Activated CD4-positive, alpha-beta T cell treated with anti-CD3 and anti-CD28 coated beads, Interleukin-2, amount 50 U/mL, for 1 hour (primary cell): ENCODE measurements at places on chromosomes 13 and 19.

DNA sequence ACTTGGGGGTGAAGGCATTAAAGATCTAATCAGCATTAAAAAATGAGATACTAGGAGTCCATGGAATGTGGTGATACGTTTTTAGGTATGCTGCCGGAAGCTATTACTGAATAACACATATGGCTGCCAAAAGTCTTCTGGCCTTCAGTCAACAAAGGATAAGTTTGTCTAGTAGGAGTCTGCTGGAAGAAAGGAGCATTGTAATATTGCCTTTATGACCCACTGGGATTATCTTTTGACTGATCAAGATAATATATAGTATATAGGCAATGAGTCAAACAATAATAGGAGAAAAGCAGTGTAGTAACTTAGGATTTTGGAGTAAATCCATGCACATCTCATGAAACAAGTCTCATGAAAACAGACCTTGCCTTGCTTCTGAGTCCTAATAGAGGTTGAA is 295.4 kb downstream of the SLITRK6 start:
- no peak for DNase-seq

DNA sequence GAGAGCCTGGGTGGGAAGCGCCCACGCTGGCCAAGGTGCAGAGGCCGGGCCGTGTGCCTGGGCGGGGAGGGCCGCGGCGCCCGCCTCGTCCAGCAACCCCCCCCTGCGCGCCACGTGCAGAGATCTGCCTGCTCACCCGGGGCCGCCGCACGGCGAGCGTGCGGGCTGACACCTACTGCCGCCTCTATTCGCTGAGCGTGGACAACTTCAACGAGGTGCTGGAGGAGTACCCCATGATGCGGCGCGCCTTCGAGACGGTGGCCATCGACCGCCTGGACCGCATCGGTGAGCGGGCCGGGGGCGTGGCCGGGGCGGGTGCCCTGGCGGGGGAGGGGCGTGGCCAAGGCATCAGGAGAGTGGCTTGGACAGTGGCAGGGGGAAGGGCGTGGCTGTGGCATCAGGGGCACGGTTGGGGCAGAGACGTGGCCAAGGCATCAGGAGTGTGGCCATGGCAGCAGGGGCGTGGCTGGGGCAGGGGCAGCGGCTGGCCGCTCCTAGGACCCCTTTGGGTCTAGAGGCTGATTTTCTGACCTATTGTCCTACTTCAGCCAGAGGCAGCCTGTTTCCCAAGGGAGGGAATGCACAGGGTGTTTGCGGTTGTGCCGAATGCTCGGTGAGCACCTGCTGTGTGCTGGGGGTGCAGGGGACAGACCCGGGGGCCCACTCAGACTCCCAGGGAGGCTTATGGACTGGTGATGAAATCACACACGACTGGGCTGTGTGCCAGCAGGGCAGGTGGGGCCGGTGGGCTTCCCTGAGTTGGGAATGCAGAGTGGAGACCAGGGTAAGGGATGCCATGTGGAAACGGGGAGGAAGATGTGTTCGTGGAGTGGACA is 19.4 kb downstream of the POLRMT start:
- DNase-seq: no peak

GRCh38 chr13:24085662-24086061 is 74.9 kb upstream of the SPATA13 start:
- no peak for DNase-seq

- no peak for DNase-seq
These were observed 749 bp upstream of the PAN3 start for GRCh38 chr13:28137596-28137995.

DNA sequence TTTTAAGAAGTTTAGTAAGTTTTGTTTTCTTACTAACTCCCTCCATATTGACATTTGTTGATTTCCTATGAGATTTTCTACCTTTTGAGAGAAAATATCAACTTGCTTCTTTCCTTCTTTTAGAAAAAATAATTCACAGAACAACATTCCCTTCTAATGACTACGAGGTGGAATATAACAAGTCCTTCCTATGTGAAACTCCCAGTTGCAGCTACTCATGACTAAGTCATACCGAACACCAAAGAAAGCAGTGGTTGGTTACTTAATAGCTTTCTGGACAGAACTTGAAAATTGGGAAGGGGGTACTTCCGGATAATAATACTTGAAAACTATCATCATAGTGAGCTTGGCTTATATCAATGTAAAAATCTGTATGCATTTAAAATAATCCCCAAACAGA is 144.8 kb downstream of the DACH1 start:
- DNase-seq: no peak

- DNase-seq: peak; percentile 64
These were observed at the start of gene PPM1N for GRCh38 chr19:45498411-45499195. PPM1N (plus strand) TSS chr19:45498443; CDS start chr19:45498473, 30 bp downstream.

DNA sequence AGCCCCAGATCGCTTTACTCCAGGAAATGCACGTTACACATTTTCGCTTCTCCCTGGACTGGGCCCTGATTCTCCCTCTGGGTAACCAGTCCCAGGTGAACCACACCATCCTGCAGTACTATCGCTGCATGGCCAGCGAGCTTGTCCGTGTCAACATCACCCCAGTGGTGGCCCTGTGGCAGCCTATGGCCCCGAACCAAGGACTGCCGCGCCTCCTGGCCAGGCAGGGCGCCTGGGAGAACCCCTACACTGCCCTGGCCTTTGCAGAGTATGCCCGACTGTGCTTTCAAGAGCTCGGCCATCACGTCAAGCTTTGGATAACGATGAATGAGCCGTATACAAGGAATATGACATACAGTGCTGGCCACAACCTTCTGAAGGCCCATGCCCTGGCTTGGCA is 44.6 kb downstream of the KL start:
- no peak for DNase-seq

DNA sequence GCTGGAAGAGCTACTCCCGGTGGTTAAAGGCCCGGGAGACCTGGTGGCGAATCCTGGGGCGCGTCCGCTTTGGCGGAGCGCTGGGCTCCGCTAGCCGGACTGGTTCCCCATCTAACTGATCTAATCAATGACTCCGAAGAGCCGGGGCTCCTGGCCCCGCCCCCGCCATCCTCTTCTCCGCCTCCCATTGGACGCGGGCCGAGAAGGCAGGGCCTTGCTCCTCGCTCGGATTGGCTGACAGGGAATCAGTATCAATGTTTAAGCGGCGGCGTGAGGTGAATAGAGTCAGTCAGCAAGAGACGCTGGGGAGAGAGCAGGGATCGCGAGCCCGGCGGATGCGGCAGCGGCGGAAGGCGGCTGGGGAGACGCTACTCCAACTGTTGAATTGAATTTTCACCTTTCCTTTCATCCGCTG is 1.7 kb upstream of the PCDH17 start:
- no peak for DNase-seq

- DNase-seq: no peak
These were observed 562.8 kb downstream of the SLITRK6 start for GRCh38 chr13:85236413-85236812.
